ENCODE measurements at places on chromosomes 3 and 15.

DNA sequence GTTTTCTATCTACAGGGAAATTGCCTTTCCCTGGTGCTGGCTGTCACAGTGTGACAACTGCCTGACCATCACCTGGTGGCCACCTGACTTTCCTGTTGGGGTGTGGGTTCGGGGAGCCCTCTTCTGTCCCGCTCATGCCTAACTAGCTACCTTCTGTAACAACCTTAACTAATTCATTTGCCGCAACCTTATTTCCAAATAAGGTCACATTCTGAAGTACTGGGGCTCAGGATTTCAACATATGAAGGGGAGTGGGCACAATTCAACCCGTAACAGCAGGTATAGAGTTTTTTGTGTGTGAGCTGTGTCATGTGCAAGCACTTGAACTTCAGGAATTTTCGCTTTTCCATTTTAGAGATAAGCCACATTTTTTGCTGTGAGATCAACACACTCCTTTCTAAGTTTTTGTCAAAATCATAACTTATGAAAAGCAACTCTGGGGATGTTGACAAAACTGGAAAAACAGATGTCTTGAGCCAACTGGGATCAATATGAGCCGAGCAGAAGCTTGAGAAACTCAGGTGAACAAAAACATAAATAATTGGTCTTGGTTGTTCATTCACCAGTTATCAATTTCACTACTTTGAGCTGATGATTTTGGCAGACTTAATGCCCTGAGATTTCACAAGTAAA, 242.0 kb upstream of the RGMA start:
- DNase-seq, result no peak

GRCh38 chr15:51907136-51907862, 64.3 kb downstream of the LEO1 start:
- DNase-seq, result no peak

DNA sequence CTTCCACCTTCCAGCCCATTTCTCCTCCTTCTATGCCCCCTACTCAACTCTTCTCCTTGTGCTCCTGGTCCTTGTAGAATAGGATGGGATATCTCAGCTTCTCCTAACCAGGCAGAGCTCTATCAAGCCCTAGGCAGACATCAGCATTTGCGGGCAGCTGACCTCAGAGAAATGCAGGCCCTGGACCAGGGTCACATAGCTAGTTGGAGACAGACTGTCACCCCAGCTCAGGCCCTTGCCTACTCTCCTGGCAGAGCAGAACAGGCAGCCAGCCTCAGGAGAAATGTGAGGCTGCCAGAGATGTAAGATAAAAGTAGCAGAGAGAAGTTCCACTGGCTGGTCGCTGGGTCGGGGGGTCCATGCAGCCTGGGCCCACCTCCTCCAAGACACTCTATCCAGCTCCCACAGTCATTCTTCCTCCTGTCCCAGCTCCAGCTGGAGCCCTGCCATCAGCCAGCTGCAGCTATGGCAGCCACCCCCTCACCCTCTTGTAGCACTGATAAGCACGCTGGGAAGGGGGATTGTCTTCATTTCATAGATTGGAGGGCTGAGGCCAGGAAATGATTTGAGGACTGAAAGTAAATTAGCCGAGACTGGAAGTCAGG, 4.0 kb downstream of the CYP8B1 start:
- DNase-seq, result no peak

- no peak for DNase-seq
Observed at GRCh38 chr3:169494982-169495381, 168.5 kb downstream of the MECOM start.

GRCh38 chr3:58617338-58617761, 40.2 kb upstream of the FAM107A start:
- no peak for DNase-seq

GRCh38 chr3:36227980-36228379, 152.3 kb upstream of the STAC start:
- DNase-seq, result no peak

- DNase-seq, result no peak
Observed at GRCh38 chr3:107953722-107954121, 137.1 kb downstream of the CD47 start.

GRCh38 chr3:141429371-141430035, 57.3 kb upstream of the RASA2 start:
- no peak for DNase-seq

GRCh38 chr3:105876780-105877327, 8.0 kb upstream of the CBLB start:
- DNase-seq, result no peak

GRCh38 chr3:189305412-189305811, 133.6 kb downstream of the TPRG1 start:
- DNase-seq, result no peak

- DNase-seq, result no peak
Observed at GRCh38 chr3:170721563-170721962, 135.7 kb upstream of the SLC7A14 start.

GRCh38 chr3:185825639-185826481, 1.0 kb upstream of the IGF2BP2 start:
- DNase-seq, result no peak

GRCh38 chr3:188322135-188322887, 168.4 kb downstream of the LPP start:
- DNase-seq, result no peak
